ENCODE measurements at places on chromosomes 5 and 9.

- H3K36me3 ChIP-seq: no peaks in the 10 kb centered on the region
- H3K27me3 ChIP-seq: peaks cover 8% of the 10 kb centered on the region
- no peak overlapping the region for H3K27ac ChIP-seq
- no peaks in the 10 kb centered on the region for H3K4me1 ChIP-seq
Measured at GRCh38 chr5:153496835-153497234, 6.4 kb downstream of the GRIA1 start.

GRCh38 chr5:160312134-160312959, at the start of gene CCNJL:
Gene CCNJL (minus strand): TSS chr5:160312564. CDS start chr5:160311923, 641 bp downstream.
- peak; percentile 16 for DNase-seq
- H3K4me1 ChIP-seq: peaks cover 11% of the 10 kb centered on the region
- peaks cover 58% of the 10 kb centered on the region for H3K27me3 ChIP-seq
- peak within 1 kb of the TSS; percentile 67 for H3K4me3 ChIP-seq

DNA sequence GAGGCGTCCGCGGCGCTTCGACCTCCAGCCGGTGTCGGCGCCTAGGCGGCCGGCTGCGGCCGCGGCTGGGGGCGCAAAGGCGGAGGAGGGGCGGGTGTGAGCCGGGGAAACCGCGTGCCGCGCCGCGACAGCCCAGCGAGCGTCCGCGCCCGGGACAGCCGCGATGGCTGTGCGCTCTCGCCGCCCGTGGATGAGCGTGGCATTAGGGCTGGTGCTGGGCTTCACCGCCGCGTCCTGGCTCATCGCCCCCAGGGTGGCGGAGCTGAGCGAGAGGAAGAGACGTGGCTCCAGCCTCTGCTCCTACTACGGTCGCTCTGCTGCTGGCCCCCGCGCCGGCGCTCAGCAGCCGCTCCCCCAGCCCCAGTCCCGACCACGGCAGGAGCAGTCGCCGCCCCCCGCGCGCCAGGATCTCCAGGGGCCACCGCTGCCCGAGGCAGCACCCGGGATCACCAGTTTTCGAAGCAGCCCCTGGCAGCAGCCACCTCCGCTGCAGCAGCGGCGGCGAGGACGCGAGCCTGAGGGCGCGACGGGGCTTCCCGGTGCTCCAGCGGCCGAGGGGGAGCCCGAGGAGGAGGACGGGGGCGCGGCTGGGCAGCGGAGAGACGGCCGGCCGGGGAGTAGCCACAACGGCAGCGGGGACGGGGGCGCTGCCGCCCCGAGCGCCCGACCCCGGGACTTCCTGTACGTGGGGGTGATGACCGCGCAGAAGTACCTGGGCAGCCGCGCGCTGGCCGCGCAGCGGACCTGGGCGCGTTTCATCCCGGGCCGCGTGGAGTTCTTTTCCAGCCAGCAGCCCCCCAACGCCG, 605 bp downstream of the CHSY3 start:
- H3K27me3 ChIP-seq: peaks cover 41% of the 10 kb centered on the region
- H3K4me1 ChIP-seq: peaks cover 14% of the 10 kb centered on the region
- peak overlapping the region; percentile 69 for H3K4me3 ChIP-seq
- H3K27ac ChIP-seq: no peak overlapping the region
- DNase-seq: no peak

GRCh38 chr5:543351-543750, 19.1 kb upstream of the SLC9A3 start:
- no peaks in the 10 kb centered on the region for H3K36me3 ChIP-seq
- peaks cover 18% of the 10 kb centered on the region for H3K27me3 ChIP-seq

DNA sequence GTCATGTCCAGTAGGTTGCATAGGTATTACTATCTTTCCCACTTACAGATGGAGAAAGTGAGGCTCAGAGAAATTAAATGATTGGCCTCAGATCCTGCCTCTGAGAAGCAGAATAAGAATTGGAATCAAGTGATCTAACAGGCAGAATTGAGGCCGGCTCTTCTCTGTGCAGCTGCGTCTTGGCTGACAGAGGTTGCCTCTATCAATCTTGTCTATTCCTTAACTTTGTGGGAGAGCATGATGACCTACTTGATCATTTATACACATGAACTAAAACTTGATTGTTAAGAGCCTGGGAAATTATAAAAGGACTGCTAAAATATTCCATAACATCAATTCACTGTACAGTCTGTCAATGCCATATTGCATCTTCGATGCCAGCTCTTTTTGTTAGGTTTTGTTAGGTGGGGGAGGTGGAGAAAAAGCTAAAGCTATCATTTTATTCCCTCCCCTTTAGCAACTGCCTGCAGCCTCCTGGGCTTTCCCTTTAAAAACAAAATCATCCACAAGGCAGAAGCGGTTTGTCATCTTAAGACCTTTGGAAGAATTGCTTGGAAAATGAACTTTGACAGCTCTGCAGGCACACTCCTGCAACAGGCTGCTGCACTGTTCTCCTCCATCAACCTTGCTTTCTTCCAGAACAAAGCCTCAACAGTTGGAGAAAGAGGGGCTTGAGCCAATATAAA, 247.4 kb downstream of the SMARCA2 start:
- no peak overlapping the region for H3K4me3 ChIP-seq
- no peaks in the 10 kb centered on the region for H3K36me3 ChIP-seq
- H3K27me3 ChIP-seq: peaks cover 2% of the 10 kb centered on the region
- H3K4me1 ChIP-seq: peaks cover 7% of the 10 kb centered on the region
- no peak for DNase-seq

DNA sequence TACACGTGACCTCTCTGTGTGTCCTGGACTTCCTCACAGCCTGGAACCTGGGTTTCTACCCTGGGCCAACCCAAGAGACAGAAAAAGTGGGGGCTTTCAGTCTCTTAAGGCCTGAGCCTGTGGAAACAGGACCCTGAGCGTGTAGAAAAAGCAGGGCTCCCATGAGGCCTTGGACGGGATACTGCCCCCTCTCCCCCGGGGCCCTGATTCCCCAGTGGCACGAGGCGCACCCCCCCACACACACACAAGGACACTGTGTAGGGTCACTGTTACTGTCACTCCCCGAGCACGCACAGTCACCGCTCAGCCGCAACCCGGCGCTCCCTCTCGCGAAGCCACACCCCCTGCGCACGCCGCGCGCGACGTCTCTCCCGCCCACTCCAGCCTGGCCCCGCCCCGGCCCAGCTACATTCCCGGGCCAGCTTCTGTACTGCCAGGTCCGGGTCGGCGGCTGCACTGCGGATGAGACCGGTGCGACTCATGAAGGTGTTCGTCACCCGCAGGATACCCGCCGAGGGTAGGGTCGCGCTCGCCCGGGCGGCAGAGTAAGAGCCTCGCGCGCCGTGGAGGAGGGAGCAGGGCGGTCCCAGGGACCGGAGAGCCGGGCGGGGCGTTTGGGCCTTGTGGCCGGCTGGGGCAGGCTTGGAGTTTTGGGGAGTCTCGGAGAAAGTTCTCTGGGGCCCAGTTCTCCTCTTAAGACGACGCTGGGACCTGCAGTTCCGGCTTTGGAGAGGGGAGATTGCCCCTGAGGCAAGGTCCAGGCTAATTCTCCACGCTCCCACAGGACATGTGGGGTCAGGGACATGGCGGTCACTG, at the start of gene GRHPR:
TSS of gene GRHPR (plus strand) at position 408 of the 816 bp plus-strand sequence. CDS start at position 463, 55 bp downstream.
- H3K27me3 ChIP-seq: no peaks in the 10 kb centered on the region
- H3K4me1 ChIP-seq: peaks cover 20% of the 10 kb centered on the region
- peak; percentile 94 for DNase-seq

- H3K36me3 ChIP-seq: no peaks in the 10 kb centered on the region
- H3K27me3 ChIP-seq: no peaks in the 10 kb centered on the region
- H3K4me3 ChIP-seq: no peak overlapping the region
Measured at GRCh38 chr5:1063661-1064382, 48.0 kb downstream of the SLC12A7 start.

DNA sequence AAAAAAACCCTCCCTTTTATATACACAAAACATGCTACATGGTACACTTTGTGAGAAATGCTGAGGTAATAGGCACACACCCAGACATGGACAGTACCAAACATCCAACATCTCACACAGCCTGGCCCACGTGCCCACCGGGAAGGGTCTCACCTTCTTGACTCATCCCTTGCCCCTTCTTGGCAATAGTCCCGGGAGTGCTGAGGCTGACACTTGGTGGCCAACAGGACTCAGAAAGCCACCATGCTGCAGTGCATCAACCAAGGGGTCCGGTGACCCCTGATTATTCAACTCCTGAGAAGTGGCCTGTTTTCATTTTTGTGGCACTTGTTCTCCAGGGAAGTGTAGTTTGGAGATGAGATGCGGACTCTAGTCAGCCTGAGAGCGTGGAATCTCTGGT, 35.0 kb downstream of the ANGPTL2 start:
- DNase-seq: no peak
- H3K4me1 ChIP-seq: peaks cover 4% of the 10 kb centered on the region
- H3K27ac ChIP-seq: no peak overlapping the region
- H3K4me3 ChIP-seq: no peak overlapping the region
- peaks cover 3% of the 10 kb centered on the region for H3K27me3 ChIP-seq

DNA sequence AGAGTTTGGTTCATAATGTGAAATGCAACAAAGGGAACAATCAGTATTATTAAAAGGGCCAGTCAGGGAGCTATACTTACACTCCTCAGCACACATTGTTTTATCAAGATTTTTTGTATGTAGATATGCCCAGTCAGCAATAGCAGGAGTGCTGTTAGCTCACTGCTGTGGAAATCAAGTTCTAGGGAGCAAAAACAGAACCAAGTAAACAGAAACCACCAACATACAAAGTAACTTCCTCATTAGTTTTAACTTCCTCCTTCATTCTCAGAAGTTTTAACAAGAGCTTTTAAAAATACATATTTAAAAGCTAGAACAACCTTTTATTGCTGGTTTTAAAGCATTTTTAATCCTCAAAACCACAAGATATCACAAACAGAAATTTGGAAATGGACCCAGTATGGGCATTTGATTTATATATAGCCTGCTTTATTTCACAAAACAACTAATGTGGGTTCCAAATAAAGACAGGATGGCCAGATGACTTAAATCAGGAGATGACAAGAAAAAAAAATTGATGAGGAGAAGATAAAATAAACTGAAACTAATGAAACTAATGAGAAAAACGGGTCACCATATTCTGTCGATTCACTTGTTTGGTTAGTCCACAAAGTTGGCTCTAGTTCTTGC, 178.5 kb downstream of the ADAMTS12 start:
- H3K27me3 ChIP-seq: no peaks in the 10 kb centered on the region
- H3K4me1 ChIP-seq: no peaks in the 10 kb centered on the region

DNA sequence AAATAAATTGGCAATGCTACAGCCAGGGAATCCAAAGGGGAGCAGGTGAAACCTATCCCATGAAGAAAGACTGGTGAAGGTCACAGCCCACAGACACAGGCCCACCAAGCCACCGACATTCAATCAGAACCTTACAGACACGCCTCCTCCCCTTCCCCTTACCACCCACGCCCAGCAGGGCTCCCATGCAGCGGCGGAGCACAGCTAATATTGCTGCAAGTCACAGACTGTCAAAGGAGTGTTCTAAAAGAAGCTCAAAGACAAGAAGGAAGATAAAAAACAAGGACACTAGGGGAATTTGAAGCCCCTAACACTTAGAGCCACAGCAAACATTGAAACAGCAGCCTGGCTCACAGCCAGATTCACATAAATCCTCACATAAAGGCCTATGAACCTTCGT, 91.2 kb downstream of the MED10 start:
- no peak overlapping the region for H3K4me3 ChIP-seq
- no peaks in the 10 kb centered on the region for H3K4me1 ChIP-seq
- no peak for DNase-seq
- no peak overlapping the region for H3K27ac ChIP-seq

DNA sequence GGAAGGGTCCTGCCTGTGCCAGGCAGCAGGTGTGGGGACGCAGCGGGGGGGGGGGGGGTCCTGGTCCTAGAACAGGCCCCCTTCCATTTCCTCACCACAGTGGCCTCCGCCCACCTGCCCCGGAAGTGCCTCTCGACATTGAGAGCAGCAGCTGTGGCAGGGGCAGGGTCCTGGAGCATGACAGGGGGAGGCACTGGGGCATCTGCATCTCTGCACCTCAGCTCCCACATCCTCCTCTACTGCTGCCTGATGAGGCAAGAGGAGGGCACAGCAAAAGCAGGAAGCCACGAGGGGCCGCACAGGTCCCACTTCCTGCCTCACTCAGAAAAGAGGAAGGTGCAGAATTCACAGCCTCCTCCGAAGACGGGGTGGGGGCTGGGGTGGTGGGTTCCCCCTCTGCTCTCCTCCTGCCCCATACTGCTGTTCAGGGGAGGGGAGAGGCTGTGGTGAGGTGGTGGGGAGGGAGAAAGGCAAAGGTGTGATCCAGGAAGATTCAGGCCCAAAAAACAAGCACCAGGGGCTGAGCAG, 14.8 kb downstream of the AKNA start:
- peaks cover 83% of the 10 kb centered on the region for H3K4me1 ChIP-seq
- H3K27me3 ChIP-seq: no peaks in the 10 kb centered on the region
- H3K4me3 ChIP-seq: peak overlapping the region; percentile 70
- peaks cover 72% of the 10 kb centered on the region for H3K36me3 ChIP-seq
- DNase-seq: peak; percentile 86

GRCh38 chr9:80144406-80144805, 572.6 kb downstream of the TLE4 start:
- no peak for DNase-seq
- no peaks in the 10 kb centered on the region for H3K36me3 ChIP-seq
- no peaks in the 10 kb centered on the region for H3K4me1 ChIP-seq
- no peak overlapping the region for H3K27ac ChIP-seq
- H3K4me3 ChIP-seq: no peak overlapping the region

DNA sequence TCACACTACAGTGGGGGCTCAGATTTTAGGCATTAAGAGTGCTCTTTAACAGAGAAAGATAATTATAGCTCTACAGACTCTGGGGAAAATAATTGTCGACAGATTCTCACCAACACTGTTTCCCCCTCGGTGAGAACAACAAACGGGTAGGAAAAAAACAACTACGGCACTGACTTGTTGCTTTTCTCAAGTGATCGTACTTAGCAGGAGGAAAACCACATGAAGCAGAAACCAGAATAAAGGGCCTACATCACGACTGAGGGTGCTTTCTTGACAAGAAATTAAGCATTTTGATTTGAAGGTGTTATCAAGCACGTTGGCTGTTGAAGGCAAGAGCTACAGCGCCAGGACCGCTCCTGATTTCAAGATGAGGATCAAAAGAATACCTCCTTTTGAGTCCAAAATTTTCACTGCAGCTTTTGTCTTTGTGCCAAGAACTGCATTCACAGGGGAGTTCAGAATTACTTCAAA, 27.2 kb upstream of the CER1 start:
- H3K4me3 ChIP-seq: no peak overlapping the region
- no peak for DNase-seq
- H3K27me3 ChIP-seq: peaks cover 17% of the 10 kb centered on the region

Data from activated naive CD8-positive, alpha-beta T cell treated with anti-CD3 and anti-CD28 coated beads, Interleukin-2, amount 50 U/mL, for 24 hours (primary cell).